Fibroblast of villous mesenchyme (primary cell): ENCODE measurements at places on chromosomes 12 and 14. TPM values are rescaled to one million over a fixed set of nuclear protein-coding genes. Genes with fewer than 3 reads are reported as not detected.

DNA sequence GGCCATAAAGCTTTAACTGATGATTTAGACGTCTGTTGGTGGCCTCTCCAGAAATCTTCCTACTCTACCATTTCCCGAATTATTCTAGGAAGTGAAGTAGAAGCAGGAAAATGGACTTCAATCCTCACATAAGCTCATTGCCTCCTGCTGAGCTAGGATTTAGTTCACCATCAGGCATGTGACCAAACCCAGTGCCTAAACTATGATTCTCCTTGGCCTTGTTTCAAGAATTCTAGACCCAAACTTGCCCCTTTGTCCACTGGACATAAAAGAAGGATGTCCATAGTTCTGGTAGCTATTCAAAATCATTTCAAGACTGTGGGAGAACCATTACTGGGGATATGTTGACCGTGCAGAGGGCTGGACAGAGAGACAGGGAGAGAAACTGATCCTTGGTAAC is 105.8 kb downstream of the C12orf50 start:
- DNase-seq = no peak

- DNase-seq = no peak
Observed at GRCh38 chr14:105312973-105313372, 1.6 kb upstream of the PACS2 start.

DNA sequence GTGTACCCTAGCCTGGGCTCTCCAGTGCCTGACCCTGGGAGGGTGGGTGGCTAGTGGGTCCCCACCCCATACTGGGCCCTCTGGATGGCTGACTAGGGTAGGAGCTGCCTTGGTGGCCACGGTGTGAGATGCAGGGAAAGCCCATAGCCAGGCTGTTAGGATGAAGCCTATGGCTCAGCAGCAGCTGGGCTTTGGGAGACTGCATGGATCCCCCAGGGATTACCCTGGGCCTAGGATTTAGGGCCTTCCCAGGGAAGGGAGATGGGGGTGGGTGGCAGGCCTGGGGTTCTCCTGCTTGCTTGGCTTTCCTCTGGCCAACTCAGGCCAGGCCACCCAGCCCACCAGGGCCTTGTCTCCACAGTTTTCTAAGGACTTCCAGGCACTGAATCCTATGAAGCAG is 6.3 kb downstream of the GSTZ1 start:
- DNase-seq = no peak

- no peak for DNase-seq
Observed at GRCh38 chr14:49636866-49637265, 1.8 kb upstream of the DNAAF2 start.

DNA sequence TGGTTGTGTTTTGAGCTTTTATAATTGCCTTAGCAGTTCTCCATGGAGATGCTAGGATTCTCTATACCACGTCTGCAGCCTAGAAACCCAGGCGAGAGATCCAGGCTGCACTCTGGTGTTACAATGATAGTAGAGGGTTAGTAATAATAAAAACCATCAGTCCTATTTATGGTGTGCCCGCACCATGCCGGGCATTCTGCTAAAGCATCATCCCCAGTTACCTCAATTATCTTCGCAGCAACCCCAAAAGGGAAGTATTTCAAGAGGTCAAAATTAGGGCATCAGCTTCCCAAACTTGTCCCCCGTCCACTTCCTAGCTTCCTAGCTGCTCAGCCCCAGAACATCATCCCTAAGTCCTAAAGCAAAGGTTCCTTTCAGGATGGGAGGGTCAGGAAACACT is 3.2 kb downstream of the SYNE3 start:
- no peak for DNase-seq

GRCh38 chr12:41310367-41310766 is 122.2 kb downstream of the PDZRN4 start:
- DNase-seq = no peak

GRCh38 chr12:82176026-82176425 is 182.2 kb downstream of the CCDC59 start:
- DNase-seq = no peak

GRCh38 chr14:75294649-75295033 is 16.0 kb downstream of the FOS start:
- DNase-seq = no peak

GRCh38 chr14:41476526-41476925 is 130.2 kb upstream of the LRFN5 start:
- DNase-seq = no peak

DNA sequence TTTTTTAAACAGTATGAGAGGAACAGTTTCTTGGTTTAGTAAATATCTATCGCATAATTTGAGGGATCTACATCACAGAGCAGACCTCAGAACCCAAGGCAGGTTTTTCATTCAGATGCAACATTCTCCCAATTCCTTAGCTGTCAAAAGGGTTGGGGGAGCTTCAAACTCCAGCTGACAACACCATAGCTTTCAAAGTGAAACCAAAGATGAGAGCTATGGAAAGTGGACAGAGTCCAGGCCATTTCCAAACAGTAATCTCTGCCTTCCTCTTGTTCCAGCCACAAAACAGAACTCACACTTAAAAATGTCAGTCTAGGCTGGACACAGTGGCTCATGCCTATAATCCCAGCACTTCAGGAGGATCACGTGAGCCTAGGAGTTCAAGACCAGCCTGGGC is 87.8 kb downstream of the SPRING1 start:
- DNase-seq = no peak

- DNase-seq = no peak
Observed at GRCh38 chr14:98946940-98947339, 325.1 kb downstream of the BCL11B start.

- DNase-seq = no peak
Observed at GRCh38 chr12:13499008-13499407, 302.5 kb downstream of the EMP1 start.

DNA sequence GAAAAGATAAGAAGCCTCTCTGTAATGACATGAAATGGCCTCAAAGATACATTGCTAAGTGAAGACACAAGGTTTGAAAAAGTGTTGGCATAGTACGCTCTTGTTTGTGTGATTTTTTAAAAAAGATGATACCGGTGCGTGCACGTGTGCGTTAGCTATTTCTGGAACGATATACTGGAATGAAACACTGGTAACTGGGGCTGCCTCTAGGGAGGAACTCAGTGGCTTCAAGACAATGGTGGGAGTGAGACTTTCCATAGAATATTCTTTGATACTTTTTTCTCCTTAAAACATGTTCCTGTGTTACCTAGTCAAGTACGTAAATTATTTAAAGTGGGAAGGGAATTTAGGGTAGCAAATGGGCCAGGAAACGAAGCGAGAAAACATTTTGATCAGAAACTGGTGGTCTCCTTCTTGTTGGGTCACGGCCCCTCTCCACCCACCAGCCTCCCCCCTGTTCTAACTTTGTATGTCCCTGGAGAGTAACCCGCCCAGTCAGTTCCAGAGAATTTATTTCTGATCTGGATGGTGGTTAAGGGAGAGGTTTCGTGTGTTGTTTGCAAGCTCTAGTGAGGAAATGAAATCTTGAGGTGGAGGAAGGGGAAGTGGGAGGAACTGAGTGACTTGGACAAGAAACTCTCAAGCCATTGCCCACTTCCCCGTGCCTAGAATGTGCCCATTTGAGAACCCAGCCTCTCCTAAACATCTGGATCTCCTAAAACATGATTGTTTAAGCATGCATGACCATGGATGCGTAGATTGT is 6.6 kb downstream of the FGF6 start:
- DNase-seq = no peak

- DNase-seq = peak; percentile 43
Observed at GRCh38 chr12:49808686-49809380, 19.4 kb downstream of the NCKAP5L start.

- no peak for DNase-seq
Observed at GRCh38 chr12:129215556-129215955, 362.3 kb downstream of the GLT1D1 start.

DNA sequence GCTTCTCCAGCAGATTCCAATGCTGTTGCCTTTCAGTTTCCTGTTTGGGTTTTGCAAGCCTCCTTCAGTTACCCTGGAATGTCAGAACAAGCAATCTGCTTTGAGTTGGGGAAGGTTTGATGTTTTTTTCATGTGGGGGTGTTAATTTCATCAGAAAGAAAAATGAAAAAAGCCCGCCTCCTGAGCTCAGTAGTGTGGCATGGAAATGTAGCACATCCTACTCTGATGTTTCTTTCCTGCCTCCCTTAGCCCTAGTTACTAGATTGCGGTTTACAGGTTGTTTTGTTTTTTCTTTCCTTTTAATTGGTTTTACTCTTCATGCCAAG is 22.6 kb downstream of the IFNG-AS1 start:
- peak; percentile 57 for DNase-seq

DNA sequence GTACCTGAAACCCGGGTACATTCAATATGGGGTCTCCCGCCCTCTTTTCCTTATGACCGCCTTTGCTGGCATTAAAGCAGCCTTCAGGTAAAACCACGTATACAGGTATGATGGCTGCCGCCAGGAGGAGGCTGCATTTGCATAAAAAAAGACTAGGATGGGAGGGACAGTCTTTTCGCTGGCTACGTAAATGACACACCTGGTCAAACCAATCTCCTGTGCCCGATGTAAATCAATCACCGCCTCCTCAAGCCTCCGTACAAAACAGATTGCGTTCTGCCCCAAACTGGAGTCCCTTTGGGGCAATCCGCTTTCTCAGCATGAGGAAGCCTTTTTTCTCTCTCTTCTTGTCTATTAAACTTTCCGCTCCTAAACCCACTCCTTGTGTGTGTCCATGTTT is 8.1 kb upstream of the ALDH1L2 start:
- no peak for DNase-seq

- peak; percentile 36 for DNase-seq
Observed at GRCh38 chr12:14993537-14994266, 20.9 kb downstream of the PDE6H start.

DNA sequence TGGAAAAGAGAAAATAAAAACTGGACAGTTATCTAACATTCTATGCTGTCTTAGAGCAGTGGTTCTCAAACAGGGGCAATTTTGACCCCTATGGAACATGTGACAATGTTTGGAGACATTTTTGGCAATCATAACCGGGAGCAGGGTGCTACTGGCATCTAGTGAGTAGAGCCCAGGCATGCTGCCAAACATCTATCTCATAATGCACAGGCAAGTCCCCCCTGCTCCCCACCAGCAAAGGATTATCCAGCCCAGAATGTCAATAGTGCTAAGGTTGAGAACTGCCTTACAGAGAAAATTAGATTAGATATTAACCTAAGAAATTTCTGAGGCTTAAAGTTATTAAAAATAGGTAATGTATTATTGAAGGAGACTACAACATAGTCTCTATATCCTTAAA is 22.9 kb upstream of the CATSPERB start:
- no peak for DNase-seq

GRCh38 chr12:100213016-100213891 is 12.6 kb downstream of the ACTR6 start:
- no peak for DNase-seq

DNA sequence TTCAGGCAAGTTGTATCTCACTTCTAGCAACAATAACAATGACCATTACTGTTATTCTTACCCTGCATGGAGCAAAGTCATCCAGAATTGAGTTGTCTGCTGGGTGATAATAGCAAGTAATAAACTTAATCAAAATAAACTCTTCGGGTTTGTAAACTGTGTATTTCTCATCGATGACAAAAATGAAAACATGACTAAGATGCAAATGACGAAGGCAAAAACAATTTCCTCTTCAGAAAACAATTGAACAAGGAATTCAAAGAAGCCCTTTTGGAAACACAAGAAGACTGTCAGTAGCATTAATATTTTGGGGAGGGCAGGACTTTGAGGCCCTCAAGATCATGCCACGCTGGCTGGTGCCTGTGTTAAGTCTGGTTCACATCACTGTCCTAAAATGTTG is 232.0 kb downstream of the BTG1 start:
- DNase-seq = peak; percentile 51

DNA sequence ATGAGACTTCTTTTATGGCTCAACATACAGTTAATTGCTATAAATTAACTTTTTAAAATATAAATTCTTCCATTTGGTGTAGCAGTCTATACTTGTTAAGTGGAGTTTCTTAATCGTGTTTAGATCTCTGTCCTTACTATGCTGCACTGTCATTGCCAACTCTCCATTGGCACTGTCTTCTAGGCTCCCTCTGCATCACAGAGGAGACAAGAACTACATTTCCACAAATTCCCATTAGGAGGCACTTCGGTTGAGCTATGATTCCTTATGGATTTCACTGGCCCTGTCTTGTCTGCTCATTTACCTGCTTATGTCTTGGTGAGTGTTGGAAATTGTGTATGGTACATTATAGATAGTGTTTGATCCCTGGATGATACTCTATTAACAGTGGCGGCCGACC is 630.9 kb upstream of the ATXN7L3B start:
- DNase-seq = no peak

DNA sequence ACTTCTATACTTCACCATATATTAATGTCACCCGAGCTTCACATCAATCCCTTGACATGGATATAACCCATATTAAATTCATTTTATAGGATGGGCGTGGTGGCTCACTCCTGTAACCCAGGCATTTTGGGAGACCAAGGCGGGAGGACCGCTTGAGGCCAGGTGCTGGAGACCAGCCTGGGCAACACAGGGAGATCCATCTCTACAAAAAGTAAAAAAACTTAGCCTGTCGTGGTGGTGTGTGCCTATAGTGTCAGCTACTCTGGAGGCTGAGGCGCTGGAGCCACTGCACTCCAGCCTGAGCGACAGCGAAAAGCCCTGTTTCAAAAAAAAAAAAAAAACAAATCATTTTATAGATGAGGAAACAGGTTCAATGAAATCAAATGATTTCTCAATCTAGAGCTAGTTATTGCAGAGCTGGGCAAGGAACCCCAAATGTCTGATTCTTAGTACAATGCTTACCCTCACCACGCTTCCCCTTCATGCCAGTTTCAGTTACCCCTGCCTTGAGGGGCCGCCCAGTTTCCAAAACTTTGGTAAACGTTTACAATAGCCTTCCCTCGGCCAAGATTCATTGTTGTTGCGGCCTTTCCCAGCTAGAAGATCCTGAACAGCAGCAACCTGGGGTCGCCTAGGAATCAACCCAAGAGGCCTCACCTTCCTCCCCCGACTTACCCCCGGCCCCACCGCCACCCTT is 751 bp downstream of the PSMB5 start:
- DNase-seq = no peak

GRCh38 chr12:109598428-109598854 is 24.8 kb downstream of the MVK start:
- no peak for DNase-seq

GRCh38 chr12:109517619-109518018 is 40.2 kb downstream of the UBE3B start:
- no peak for DNase-seq

GRCh38 chr12:125276567-125276966 is 211.3 kb downstream of the AACS start:
- no peak for DNase-seq

- no peak for DNase-seq
Observed at GRCh38 chr12:119288576-119288975, 46.0 kb upstream of the CCDC60 start.

GRCh38 chr12:24561411-24561871 is 387.5 kb downstream of the BCAT1 start:
- DNase-seq = peak; percentile 80

GRCh38 chr14:32104803-32105202 is 27.7 kb downstream of the ARHGAP5 start:
- no peak for DNase-seq

GRCh38 chr12:121084229-121084628 is 45.2 kb upstream of the OASL start:
- DNase-seq = no peak

The PRH2 gene
- total RNA-seq = 0.32 and 0.43 TPM in 2 replicates

The MDM1 gene
- 13.0 and 13.5 TPM in 2 replicates for total RNA-seq

The MSI1 gene
- total RNA-seq = not detected in 2 replicates

The ANKRD33 gene
- not detected in 2 replicates for total RNA-seq

The GALNT8 gene
- total RNA-seq = under 0.01 TPM in 2 replicates

The HEBP1 gene
- total RNA-seq = 12.2 and 19.9 TPM in 2 replicates

The RTN1 gene
- total RNA-seq = 0.43 and 0.64 TPM in 2 replicates

The NAV3 gene
- 96.3 and 206 TPM in 2 replicates for total RNA-seq

The NELL2 gene
- 0.86 TPM in 1 of 2 replicates, not detected in the other for total RNA-seq

The EPYC gene
- not detected in 2 replicates for total RNA-seq

The ZNF891 gene
- 0.86 and 0.97 TPM in 2 replicates for total RNA-seq

The ISM2 gene
- under 0.01 TPM in 1 of 2 replicates, not detected in the other for total RNA-seq

The TROAP gene
- total RNA-seq = 11.3 and 14.7 TPM in 2 replicates

The GPX2 gene
- not detected in 2 replicates for total RNA-seq

The LRRC10 gene
- total RNA-seq = not detected in 2 replicates
